ENCODE measurements at places on chromosomes 6 and 20. TPM values are rescaled to one million over a fixed set of nuclear protein-coding genes. Genes with fewer than 3 reads are reported as not detected.
A peak's percentile ranks its signal among the peaks of the same experiment; 100 is the strongest.

DNA sequence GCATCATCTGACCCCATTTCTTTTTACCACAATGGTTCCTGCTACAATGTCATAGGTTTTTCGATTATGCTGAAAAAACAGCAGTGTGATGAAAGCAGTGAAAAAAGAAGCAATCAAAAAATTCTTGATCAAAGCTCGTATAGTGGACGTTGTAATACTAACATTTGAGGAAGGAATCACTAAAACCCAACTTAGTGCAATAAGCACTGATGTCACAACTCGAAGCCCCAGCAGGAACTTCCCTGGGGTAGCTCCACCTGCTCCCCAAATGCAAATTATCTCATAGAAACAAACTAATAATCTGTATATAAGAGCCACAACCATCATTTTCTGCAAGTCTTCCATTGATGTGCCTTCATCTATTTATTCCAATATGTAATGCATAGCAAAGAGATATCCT, 285.6 kb upstream of the SGK1 start:
- H3K4me1 ChIP-seq: no peaks in the 10 kb centered on the region
- DNase-seq: no peak
- no peaks in the 10 kb centered on the region for H3K27me3 ChIP-seq
- no peak overlapping the region for H3K27ac ChIP-seq
- no peak overlapping the region for H3K4me3 ChIP-seq

- H3K4me3 ChIP-seq: no peak overlapping the region
- DNase-seq: no peak
- no peak overlapping the region for H3K27ac ChIP-seq
- H3K36me3 ChIP-seq: peaks cover 4% of the 10 kb centered on the region
These were observed 33.8 kb downstream of the ZNF341 start for GRCh38 chr20:33765592-33765991.

- H3K27me3 ChIP-seq: peaks cover 12% of the 10 kb centered on the region
- no peak overlapping the region for H3K4me3 ChIP-seq
- no peak for DNase-seq
- H3K27ac ChIP-seq: no peak overlapping the region
- H3K36me3 ChIP-seq: no peaks in the 10 kb centered on the region
These were observed 56.8 kb downstream of the NCR2 start for GRCh38 chr6:41392246-41392645.

- no peak overlapping the region for H3K27ac ChIP-seq
- no peaks in the 10 kb centered on the region for H3K36me3 ChIP-seq
- peaks cover 3% of the 10 kb centered on the region for H3K27me3 ChIP-seq
- H3K4me3 ChIP-seq: no peak overlapping the region
- no peak for DNase-seq
These were observed 86.9 kb downstream of the LRFN2 start for GRCh38 chr6:40500227-40500626.

DNA sequence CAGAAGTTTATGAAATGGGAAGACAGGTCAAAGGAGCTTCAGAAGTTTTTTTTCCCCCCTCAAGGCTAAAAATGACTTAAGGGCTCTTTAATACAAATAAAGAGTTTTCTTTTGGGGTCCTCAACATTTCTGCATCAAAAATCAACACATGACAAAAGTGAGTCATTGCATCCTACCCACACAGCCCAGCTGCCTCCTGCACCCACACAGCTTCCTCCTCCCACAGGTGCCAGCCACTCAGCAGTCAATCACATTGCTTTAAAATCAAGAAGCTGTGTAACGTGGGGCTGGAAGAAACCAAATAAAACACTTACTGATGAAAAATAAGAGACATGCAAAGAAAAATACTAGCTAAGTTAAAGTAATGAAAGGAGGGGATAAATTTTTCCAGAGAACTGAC, 68.5 kb downstream of the MAP3K5 start:
- H3K36me3 ChIP-seq: no peaks in the 10 kb centered on the region
- peak; percentile 25 for DNase-seq
- H3K4me3 ChIP-seq: no peak overlapping the region
- peaks cover 22% of the 10 kb centered on the region for H3K4me1 ChIP-seq
- H3K27ac ChIP-seq: no peak overlapping the region
- H3K27me3 ChIP-seq: no peaks in the 10 kb centered on the region

GRCh38 chr20:62712606-62713005, 4.0 kb downstream of the NTSR1 start:
- H3K4me1 ChIP-seq: peaks cover 46% of the 10 kb centered on the region
- DNase-seq: no peak
- no peak overlapping the region for H3K4me3 ChIP-seq

GRCh38 chr6:22444330-22444729, 125.0 kb upstream of the HDGFL1 start:
- H3K4me3 ChIP-seq: no peak overlapping the region
- H3K4me1 ChIP-seq: no peaks in the 10 kb centered on the region
- no peak overlapping the region for H3K27ac ChIP-seq
- H3K27me3 ChIP-seq: no peaks in the 10 kb centered on the region
- no peaks in the 10 kb centered on the region for H3K36me3 ChIP-seq

- H3K27ac ChIP-seq: no peak overlapping the region
- no peaks in the 10 kb centered on the region for H3K4me1 ChIP-seq
- no peaks in the 10 kb centered on the region for H3K36me3 ChIP-seq
- H3K4me3 ChIP-seq: no peak overlapping the region
- DNase-seq: no peak
- no peaks in the 10 kb centered on the region for H3K27me3 ChIP-seq
These were observed 78.6 kb upstream of the AKAP12 start for GRCh38 chr6:151160929-151161757.

GRCh38 chr6:142830807-142831206, 114.2 kb downstream of the HIVEP2 start:
- no peak overlapping the region for H3K4me3 ChIP-seq
- H3K36me3 ChIP-seq: peaks cover 35% of the 10 kb centered on the region
- DNase-seq: no peak
- H3K27ac ChIP-seq: no peak overlapping the region

DNA sequence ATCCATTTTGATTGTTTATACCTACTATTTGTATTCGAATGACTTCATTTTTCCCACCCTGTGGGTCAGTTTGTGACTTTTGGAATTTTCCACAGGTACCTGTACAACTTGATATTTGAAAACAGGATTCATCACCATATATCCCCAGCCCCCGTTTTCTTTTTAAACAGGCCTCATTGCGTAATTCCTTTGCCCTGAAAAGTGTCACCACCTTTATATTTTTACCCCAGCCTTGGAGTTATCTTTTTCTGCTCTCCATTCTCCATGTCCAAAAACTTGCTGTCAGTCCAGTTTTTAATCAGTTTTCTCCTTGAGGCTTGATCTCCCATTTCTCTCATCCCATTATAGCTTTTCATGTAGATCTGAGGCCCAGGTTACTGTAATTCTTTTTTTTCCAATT, 16.6 kb downstream of the ZKSCAN8 start:
- no peak overlapping the region for H3K4me3 ChIP-seq
- no peaks in the 10 kb centered on the region for H3K27me3 ChIP-seq
- peaks cover 36% of the 10 kb centered on the region for H3K36me3 ChIP-seq
- H3K4me1 ChIP-seq: peaks cover 7% of the 10 kb centered on the region
- no peak overlapping the region for H3K27ac ChIP-seq

- no peaks in the 10 kb centered on the region for H3K36me3 ChIP-seq
- no peaks in the 10 kb centered on the region for H3K27me3 ChIP-seq
- no peak for DNase-seq
These were observed 332.9 kb downstream of the TFAP2A start for GRCh38 chr6:10081957-10082356.

DNA sequence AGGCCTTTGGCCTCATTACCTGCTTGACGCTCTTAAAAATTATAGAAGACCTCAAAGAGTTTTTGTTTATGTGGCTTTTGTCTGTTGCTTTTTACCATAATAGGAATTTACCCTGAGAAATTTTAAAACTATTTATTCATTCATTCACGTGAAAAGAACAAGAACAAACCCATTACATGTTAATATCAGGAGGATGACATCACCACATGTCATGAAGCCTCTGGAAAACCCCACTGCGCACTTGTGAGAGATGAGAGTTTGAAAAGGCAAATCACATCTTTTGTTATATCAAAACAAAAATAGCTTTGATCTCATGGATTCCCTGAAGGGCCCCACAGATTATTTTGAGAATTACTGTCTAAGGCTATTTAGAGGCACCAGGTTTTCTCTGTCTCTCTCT, 61.3 kb upstream of the EYA2 start:
- no peaks in the 10 kb centered on the region for H3K4me1 ChIP-seq
- DNase-seq: no peak
- H3K27ac ChIP-seq: no peak overlapping the region

Gene JPH2
- not detected for total RNA-seq

Gene CTSZ
- 14.7 TPM for total RNA-seq

Gene FGD2
- total RNA-seq: 1.2 TPM

Gene SLC17A3
- 0.30 TPM for total RNA-seq

Gene BMP6
- total RNA-seq: not detected
